Left renal pelvis (tissue), 4 donors: ENCODE measurements at places on chromosomes 12 and 14.

- no peak for DNase-seq
These were observed 4.6 kb upstream of the ANKRD9 start for GRCh38 chr14:102513899-102514772.

- no peak for DNase-seq
These were observed 1.1 kb upstream of the MYO1A start for GRCh38 chr12:57051011-57051410.

DNA sequence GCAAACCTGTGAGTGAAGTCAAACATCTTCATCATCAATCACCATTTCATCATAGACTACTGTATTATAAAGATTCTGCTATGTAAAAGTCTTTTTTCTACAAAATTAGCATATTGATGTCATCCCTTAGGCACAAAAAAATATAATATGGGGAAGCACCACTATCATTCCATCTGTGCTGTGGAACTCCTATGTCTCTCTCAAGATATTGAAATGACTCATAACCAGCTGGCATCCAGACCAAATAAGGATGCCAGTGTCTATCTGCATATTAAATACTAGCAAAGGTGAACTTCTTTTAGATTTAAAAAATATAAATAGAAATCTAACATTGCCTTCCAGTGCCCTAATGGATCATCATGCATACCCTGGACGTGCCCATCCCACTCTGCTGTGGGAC lies 17.9 kb upstream of the DCAF5 start:
- no peak for DNase-seq

DNA sequence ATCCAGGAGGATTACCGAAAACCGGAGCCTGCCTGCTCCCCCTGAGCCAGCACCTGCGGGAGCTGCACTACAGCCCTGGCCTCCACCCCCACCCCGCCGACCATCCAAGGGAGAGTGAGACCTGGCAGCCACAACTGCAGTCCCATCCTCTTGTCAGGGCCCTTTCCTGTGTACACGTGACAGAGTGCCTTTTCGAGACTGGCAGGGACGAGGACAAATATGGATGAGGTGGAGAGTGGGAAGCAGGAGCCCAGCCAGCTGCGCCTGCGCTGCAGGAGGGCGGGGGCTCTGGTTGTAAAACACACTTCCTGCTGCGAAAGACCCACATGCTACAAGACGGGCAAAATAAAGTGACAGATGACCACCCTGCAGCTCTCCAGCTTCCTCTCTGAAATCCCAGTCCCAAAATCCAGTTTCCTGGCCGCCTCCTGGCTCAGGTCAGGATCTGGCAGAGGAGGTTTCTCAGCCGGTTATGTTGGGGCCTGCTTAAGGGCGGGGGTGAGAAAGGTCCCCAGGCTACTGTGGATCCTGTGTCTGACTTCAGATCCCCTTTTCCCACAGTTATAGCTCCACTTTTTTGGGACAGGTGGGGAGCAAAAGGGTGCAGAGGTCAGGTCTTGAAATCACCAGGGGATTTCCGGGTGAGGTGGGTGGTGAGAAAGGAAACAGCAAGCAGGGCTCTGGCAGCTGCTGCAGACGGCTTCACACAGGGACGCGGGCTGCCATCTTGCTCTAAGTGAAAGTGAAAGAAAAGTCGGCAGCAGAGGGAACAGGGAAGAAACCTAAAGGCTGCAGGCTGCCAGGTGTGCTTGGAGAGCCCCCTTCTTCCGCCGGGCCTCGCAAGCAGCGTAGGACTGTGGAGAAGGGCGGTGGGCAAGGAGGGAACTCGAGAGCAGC lies at the start of gene TAPBPL:
TSS of gene TAPBPL (plus strand) at position 695 of the 897 bp plus-strand sequence. CDS start 207 bp downstream, outside the sequence.
- peak; percentile 71 for DNase-seq

DNA sequence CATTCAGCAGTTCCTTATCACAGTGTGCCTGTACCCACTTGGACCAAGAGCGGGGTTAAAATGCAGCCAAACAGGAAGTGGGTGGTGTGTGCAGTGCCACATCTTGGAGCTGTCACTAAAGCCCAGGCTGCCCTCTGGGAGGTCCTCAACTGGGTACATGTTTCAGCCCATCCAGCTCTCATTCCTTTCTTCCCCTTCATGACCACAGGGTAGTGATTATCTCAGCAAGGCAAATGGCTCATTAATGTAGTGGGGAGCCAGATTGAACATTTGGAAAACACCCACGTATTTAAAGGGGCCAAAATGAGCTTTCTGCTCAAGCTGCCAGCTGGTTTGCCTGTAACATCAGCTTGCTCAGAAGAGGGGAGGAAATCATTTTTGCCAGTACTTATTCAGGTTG lies 210.8 kb upstream of the BTG1 start:
- no peak for DNase-seq

GRCh38 chr12:50529345-50529744 lies 24.6 kb downstream of the DIP2B start:
- DNase-seq, result no peak

- no peak for DNase-seq
These were observed 71.9 kb downstream of the KLHL28 start for GRCh38 chr14:44889595-44890471.

DNA sequence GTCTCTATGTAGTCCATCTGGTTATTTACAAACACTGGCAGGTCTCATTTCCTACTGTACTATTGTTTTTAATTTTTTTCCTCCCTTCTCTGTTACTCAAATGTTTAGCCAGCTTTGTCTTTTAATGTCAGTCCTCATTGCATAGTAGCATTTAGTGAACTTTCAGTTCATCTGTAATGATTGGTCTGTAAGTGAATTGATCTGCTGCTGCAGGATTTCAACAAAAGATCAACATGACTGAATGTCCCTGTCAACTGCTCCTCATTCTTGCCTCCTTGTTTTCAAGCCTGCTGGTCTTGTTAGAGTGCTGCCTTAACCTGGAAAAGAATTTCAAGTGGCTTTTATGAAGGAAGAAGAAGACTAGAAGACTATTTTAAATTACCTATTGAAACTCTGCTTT lies 19.3 kb upstream of the AVPR1A start:
- DNase-seq, result no peak

GRCh38 chr12:101933866-101934514 lies 56.6 kb downstream of the DRAM1 start:
- DNase-seq, result no peak

DNA sequence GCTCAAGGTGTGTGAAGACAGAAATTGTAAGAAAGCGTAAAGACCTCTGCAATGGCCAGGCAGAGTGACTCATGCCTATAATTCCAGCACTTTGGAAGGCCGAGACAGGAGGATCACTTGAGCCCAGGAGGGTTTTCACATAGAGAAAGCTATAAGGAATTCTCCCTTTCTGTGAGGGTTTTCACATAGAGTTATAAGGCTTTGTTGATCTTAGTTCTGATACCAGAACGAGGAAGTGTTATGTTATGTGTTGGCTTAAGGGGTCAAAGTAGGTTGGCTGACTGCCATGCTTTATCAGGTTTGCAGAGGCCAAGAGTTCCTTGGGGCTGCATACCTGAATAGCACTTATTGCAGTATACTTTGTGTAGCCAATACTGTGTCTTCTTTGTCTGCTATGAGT lies 139.1 kb downstream of the ERC1 start:
- DNase-seq, result no peak
